ENCODE measurements at places on chromosomes 6 and 20.

DNA sequence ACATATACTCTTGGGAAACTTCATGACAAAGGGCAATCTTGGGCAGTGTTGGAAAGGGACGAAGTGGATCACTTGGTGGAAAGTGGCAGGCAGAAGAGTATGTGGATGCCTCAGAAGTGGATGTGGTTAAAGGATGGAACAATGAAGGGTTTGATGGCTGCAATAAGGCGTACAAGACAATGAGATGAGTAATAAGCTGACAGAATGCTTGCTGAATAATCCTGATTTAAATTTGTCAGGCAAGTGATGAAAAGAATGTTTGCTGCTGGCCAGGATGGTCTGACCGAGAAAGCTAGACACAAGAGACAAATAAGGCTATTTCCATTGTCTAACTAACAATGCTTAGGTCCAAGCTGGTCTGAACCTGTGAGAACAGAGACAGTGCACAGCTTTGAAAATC lies 61.6 kb upstream of the CEP85L start:
- no peak for DNase-seq

DNA sequence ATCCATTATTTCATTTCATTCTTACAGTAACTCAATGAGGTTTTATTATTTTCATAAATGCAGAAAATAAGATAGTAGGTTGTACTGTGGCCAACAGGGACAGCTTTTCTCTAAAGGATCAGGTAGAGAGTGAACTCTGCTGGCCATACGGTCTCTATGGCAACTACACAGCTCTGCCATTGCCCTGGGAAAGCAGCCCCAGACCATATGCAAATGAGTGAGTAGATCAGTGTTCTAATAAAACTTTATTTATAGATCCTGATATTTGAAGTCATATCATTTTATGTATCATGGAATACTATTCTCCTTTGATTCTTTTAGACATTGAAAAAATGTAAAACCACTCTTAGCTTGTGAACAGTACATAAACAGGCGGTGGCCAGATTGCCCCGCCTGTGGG lies 192.5 kb upstream of the RREB1 start:
- no peak for DNase-seq

GRCh38 chr6:109456710-109457561 lies 1.4 kb upstream of the MICAL1 start:
- DNase-seq = no peak

- DNase-seq = peak; percentile 10
Observed at GRCh38 chr20:57208198-57208597, 58.2 kb downstream of the BMP7 start.

DNA sequence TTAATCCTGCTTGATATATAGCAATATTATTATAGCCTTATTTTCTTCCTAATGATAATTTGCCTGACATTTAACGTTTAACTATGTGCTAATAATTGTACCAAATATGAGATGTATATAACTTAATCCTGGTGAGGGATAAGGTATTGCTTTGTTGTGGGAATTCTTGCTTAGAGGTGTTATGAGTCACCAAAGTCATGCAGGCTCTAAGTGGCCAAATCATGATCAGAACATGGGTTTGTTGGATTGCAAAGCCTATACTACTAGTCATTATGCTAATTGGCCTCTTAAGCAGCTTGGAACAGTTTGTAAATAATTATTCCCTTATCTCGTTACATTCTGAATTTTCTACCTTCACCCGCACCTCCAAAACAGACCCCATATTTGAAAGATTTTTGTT lies 21.9 kb upstream of the C6orf141 start:
- DNase-seq = no peak

DNA sequence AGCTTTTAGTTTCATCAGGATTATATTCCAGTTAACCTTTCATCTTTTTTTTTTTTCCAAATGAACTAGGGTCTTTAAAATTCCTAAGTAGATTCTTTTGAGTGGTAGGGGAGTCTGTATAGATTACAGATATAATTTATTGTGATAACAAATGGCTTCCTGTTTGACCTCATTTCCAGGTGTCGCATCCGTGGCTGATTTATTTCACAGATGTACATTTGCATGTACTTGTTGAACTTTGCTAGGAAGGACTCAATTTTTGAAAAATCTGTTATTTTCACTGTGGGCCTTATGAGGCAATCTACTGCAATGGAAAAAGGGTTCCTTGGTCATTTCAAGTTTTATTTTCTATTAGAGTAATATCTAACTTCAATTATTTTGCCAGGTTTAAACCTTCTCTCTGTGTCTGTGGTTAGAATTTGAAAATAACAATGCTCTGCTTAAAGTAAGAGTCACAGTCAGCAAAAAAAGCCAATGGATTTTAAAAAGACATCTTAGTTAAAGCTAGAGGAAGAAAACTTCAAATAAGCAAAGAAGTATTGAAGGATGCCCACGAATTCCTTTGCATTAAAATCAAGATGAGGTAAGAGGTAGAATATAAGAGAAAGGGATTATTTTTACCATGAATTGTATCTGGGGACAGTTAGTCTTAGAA lies 57.9 kb downstream of the SAMD5 start:
- no peak for DNase-seq

GRCh38 chr20:50559856-50560638 lies 49.9 kb downstream of the PTPN1 start:
- no peak for DNase-seq

DNA sequence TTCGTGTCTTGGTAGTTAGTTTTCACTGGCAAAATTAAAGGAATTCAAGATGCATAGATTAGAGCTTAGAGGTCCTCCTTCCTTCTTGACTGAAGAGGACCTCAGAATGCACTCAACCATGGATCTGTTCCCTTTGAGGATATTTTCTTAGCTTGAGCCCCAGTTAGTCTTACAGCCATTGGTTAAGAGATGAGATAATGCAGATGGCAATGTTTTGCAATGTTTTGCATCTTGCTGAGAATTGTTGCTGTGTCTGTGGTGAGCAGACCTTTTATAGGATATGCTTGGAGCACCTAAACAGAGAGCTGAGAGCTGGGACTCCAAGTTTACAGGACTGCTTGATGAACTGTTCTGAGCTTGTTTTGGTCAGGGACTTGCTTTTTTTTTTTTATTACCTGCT lies 107.5 kb downstream of the TMEM170B start:
- DNase-seq = no peak

Data from suppressor macrophage treated with lipopolysaccharide for 4 hours (primary cell).